ENCODE measurements at places on chromosomes 7 and 10.

DNA sequence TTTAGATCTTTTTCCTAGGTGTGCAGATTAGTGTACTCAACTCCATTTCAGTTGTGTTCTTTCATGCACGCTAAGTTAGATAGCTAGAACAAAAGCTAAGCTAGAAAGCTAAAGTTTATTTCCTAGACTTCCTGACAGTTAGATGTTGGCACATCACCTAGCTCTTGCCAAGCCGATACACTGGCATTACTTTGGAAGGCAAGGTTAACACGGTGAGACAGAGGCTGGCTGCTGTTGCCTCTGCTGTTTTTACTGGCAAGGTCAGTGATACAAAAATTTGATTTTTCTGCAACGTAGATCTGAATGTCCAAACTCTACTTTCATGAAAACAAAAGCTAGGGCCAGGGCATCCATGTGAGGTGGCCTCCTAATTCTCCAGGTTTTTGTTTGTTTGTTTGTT lies 203.4 kb downstream of the IMMP2L start:
- DNase-seq = no peak

GRCh38 chr7:90430614-90431460 lies 27.6 kb downstream of the CLDN12 start:
- no peak for DNase-seq

DNA sequence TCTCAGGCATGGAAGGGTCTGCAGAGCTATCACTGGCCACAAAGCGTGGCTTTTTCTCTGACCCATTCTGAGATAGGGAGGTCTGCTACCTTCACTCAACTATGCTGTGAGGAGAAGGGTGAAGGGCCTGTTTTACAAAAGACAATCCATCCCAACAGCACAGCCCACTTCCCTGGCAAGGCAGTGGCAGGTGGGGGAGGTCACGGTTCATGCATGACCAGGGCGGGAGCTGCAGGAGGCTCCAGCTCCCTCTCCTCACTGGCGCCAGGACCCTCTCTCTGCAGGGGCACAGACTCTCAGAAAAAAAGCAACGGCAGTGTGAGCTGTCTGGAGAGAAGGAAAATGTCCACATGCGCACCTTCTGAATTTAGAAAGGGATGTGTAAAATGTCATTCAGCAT lies 28.5 kb downstream of the GRB10 start:
- DNase-seq = no peak

- DNase-seq = peak; percentile 26
These were observed 386.6 kb downstream of the SH2D4B start for GRCh38 chr10:80924063-80924952.

DNA sequence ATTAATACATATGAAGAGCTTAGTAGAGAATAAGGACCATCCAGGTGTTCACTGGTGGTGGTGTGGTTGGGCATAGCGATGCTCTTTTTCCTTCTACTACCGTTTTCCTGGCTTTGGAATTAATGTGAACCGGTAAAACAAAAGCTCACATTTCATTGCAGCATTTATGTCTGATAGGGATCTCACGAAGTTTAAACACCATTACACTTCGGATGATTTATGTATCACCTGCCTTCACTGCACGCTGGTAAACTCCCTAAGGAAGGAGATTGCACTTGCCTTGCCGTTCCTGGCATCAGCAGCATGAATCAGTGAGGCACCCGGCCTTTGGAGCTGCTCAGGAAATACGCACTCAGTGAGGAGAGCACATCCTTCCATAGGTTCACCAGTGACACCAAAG lies 47.5 kb downstream of the WIPF3 start:
- no peak for DNase-seq

- DNase-seq = no peak
These were observed 764.9 kb upstream of the MBL2 start for GRCh38 chr10:53537508-53537907.

DNA sequence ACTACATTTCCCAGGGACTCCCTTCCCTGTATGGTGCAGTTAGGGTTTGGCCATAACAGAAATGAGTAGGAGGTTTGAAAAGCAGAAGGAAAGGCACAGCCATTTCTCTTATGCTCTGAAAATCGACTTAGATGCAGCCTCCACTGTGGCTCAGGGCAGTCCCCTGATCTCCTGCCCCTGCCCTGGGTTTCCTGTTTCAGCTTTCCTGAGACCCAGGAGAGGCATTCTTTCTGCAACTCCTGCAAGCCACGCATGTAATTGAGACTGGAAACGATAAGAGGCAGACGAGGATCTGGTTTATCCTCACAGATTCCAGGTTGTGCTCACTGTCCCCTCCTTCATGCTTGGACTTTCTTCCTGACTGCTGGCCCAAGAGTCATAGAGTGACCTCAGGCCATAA lies 461.2 kb upstream of the VSTM2A start:
- DNase-seq = no peak

DNA sequence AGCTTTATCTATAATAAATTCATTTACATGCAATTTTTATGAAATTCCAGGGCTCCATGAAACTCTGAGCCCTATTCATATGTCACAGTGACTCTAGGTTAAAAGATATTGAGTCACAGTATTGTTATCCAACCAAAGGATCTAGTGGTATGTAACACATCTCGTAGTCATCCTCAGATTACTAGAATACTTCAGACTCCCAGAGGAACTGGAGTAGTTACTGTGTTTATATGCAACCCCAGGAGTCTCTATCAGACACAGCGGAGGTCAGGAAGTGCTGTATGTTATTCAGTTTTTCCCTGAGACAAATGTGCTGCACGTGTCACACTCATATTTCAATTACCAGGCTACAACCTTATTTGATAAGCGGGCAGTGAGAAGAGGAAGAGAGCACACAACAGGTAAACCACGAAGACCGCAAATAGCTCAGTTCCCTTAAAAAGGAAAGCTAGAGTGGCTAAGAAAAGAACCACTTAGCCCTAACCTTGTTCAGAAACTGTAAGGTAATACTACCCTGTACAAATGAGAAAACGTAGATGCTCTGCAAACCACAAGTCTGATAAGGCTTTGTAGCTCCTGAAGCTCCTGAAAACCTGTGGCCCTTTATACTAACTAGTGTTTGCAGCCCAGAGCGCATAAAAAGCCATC lies 114.0 kb upstream of the CNTNAP2 start:
- DNase-seq = no peak

- no peak for DNase-seq
These were observed 25.6 kb upstream of the PLEKHA1 start for GRCh38 chr10:122348935-122349361.

GRCh38 chr10:130882906-130883305 lies 428.6 kb downstream of the TCERG1L start:
- no peak for DNase-seq

- DNase-seq = no peak
These were observed 111.1 kb upstream of the TCF7L2 start for GRCh38 chr10:112838784-112839481.

DNA sequence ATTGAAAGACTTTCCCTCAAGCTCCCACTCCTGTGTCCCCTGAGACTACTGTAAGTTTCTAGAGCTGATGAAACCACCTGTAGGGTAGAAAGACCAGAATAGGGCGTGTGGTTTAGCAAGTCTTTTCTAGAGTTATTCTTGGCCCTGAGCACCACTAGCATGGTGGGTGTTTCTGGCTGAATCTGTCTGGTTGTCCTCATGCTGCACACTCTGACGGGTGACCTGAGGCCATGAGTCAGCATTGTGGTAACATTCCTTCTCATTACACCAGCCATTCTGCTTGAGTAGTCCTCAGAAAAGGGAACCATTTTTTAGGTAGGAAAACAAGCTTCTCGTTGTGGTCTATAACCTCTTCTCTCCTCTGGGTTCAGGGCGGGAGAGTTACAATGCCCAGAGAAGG lies 250.3 kb downstream of the SNX13 start:
- DNase-seq = peak; percentile 91

DNA sequence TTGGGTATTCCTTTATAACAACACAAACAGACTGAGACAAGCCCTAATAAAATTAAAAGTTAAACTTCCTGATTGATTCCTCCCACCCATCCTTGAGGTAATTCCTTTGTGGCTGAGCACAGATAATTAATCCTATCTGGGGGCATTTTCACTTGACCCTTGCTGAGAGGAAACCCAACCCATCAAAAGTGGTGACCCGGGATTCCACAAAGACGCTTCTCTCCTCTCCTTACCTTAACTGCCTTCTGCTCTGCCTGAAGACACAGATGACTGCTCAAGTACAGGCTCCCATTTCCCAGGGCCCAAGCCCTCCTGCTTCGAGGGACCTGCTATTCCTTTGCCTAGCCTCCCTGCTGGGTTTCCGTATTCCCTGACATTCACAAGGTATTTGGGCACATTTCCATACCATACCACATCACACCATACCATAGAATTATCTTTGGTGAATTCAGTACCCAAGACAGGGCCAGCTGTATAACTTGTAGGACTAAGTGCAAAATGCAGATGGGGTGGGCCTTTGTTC lies 9.8 kb upstream of the MAPK8 start:
- DNase-seq = no peak

GRCh38 chr10:119441151-119441821 lies 101.2 kb downstream of the RGS10 start:
- peak; percentile 96 for DNase-seq

GRCh38 chr10:21724020-21724589 lies 190.1 kb downstream of the MLLT10 start:
- no peak for DNase-seq

DNA sequence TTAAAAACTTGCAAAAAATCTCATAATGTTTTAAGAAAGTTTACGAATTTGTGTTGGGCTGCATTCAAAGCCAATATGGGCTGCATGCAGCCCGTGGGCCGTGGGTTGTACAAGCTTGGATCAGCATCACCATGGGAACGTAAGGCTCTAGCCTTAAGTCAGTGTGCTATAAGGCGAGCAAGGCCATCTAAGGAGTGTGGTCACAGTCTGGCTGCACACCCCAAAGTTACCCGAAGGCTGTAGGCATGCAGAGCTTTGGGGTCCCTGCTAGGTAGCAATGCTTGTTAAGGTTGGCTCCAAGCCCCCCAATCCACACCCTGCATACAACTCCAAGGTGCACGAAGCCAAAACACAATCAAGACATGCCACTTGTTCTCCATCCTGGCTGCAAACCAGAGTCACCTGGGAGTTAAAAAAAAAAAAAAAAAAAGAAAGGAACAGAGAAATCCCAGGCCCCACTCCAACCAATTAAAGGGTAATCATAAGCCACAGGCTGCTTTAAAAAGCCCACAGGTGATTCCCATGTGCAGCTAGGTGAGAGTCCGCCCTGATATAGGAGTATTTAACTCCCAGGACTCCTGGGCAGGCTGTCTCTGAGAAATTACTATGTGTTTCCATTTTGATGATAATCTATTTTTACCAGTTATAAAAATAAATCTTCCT lies 8.5 kb upstream of the PNLIPRP2 start:
- DNase-seq = no peak

GRCh38 chr7:32586291-32587221 lies 91.3 kb downstream of the AVL9 start:
- DNase-seq = peak; percentile 96

- DNase-seq = no peak
These were observed 3.1 kb downstream of the VAX1 start for GRCh38 chr10:117135026-117135372.

- DNase-seq = no peak
These were observed 109.4 kb downstream of the SLC25A13 start for GRCh38 chr7:96212474-96212873.

- no peak for DNase-seq
These were observed 83.5 kb downstream of the VIPR2 start for GRCh38 chr7:159061209-159061608.

- DNase-seq = no peak
These were observed 137.6 kb upstream of the TMEM72 start for GRCh38 chr10:44773565-44773964.

GRCh38 chr10:114565066-114565465 lies 93.0 kb downstream of the ABLIM1 start:
- DNase-seq = peak; percentile 36

GRCh38 chr10:127968659-127969058 lies 61.8 kb downstream of the PTPRE start:
- DNase-seq = no peak

- no peak for DNase-seq
These were observed 178.3 kb downstream of the GRID1 start for GRCh38 chr10:86188326-86188725.

DNA sequence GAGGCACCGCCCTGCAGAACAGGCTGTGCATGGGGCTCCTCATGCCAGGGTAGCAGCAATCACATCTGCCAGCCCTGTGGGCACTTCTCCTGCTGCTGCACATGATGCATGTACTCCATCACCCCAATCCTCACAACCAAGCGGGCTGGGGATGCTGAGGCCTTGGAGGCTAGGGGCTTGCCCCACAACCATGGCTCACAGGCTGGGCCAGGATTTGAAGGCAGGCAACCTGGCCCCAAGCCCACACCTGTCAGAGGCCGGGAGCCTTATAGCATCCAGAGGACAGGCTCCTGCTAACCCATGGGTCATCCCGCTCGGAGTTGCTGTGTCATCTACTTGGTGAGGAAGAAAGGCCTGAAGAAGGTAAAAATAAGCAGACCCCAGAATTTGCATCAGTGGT lies 2.2 kb downstream of the POLM start:
- no peak for DNase-seq

DNA sequence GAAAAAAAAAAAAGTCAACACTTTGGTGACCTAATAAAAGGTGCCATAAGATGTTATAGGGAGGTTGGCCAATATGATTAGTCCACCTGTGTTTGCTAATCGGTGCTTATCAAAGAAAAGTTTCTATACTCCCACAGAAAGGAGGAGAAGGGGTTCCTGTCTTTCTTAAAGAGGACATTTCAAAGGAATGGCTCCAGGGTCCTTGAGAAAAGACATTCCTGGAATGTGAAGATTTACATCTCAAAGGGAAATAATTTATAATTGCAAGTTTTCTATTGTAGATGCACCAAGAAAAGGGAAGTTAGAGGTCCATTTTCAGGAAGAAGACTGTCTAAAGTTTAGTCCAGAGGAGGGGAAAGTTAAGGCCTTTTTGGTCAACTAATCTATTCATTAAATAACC lies 715.3 kb downstream of the NXPH1 start:
- DNase-seq = no peak

DNA sequence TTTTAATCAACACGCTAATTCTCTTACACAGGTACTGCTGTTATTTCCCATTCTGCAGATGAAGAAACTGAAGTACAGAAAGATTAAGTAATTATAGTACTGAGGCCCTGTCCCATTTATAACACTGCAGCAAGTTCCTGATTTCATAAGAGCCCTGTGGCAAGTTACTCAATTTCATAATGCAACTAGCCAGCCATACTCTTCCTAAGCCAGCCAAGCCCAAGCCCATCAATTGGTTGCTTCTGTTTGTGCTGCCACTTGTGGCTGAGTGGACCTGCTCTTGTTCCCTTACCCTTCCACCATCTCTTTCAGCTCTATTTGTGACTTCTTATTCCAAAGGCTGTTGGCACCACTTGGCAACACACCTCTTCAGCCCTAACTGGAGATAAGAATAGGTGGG lies 19.7 kb upstream of the PRPF18 start:
- peak; percentile 25 for DNase-seq

- peak; percentile 71 for DNase-seq
These were observed 53.8 kb downstream of the APBB1IP start for GRCh38 chr10:26491934-26492333.

- no peak for DNase-seq
These were observed 548.5 kb upstream of the FOXK1 start for GRCh38 chr7:4133491-4134044.

- DNase-seq = peak; percentile 57
These were observed 611.3 kb upstream of the GALNT17 start for GRCh38 chr7:70520611-70521010.

GRCh38 chr7:85039196-85039923 lies 147.5 kb downstream of the SEMA3D start:
- DNase-seq = no peak

GRCh38 chr10:12062754-12063482 lies 5.8 kb upstream of the DHTKD1 start:
- no peak for DNase-seq
